CD8-positive, alpha-beta memory T cell (primary cell): ENCODE measurements at places on chromosomes 2 and 18. TPM values are rescaled to one million over a fixed set of nuclear protein-coding genes. Genes with fewer than 3 reads are reported as not detected.

Gene RAMP1
- total RNA-seq, result 0.63 TPM

Gene PPM1G
- 189 TPM for total RNA-seq

Gene MATN3
- total RNA-seq, result not detected

Gene MSTN
- total RNA-seq, result not detected

Gene BMP10
- total RNA-seq, result not detected

Gene FIGN
- not detected for total RNA-seq

Gene DDX18
- total RNA-seq, result 151 TPM

Gene RAX
- total RNA-seq, result not detected

Gene FOXI3
- total RNA-seq, result not detected

Gene SEPTIN10
- total RNA-seq, result 0.69 TPM

Gene TTC39C
- total RNA-seq, result 57.4 TPM

Gene SNORC
- total RNA-seq, result 2.5 TPM

Gene LMAN1
- total RNA-seq, result 96.5 TPM

Gene DUSP19
- 3.6 TPM for total RNA-seq

Gene UGT1A4
- total RNA-seq, result not detected

Gene DNPEP
- total RNA-seq, result 112 TPM

Gene GALNT5
- total RNA-seq, result not detected

Gene LIMS4
- total RNA-seq, result 0.79 TPM
